GM06990 (cell line): ENCODE measurements at places on chromosomes 4 and X.
A peak's percentile ranks its signal among the peaks of the same experiment; 100 is the strongest.

DNA sequence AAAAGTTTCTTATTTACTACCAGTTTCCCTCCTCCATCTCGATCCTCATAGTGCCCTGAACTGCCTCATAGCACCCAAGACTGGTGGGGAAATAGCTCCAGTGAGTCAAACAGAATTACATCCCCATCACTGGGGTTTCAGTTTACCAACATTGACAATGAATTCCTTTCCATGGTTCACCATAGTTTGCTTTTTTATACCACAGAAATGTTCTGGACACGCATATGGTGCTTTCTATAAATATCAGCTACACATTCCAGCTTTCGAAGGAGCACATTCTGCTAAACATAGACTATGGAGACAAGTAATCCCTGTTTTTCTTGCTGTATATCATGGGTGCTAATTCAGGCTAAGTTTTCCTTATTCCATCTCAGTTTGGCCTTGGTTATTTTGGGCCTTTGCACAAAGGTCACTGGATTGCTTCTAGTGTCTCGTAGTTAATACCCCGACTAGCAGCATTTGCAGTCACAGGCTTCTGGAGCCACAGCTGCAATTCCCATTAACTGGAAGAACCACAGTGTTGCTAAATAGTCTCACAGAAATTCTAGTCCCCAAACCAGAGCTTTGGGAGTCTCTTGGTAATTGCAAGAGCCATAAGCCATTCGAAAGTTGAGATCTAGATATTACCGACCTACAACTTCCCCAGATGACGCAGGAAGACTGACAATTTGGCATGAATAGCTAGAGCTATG is 53.4 kb upstream of the TRPC3 start:
- no peak for DNase-seq

- no peak for DNase-seq
Measured at GRCh38 chrX:37942170-37942569, 64.2 kb upstream of the SYTL5 start.

GRCh38 chr4:89114100-89114499 is 2.8 kb downstream of the TIGD2 start:
- DNase-seq: no peak

DNA sequence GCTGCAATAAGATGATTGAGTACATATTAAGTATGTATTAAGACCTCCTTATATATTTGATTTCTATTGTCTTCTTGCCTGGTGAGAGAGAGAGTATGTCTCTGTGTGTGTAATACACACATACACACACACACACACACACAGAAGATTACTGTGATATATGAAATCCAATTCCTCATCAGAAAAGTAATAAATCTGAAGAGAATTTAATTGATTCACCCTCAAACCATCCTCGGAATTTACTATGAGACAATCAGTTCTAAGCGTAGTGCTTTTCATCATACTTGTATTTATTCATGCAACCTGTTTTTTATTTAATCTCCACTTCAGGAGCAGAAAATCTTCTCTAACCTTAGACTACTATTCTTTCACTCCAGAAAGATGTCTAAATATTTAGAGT is 62.3 kb upstream of the TLL1 start:
- no peak for DNase-seq

GRCh38 chr4:98199247-98199646 is 56.0 kb upstream of the STPG2 start:
- DNase-seq: no peak

GRCh38 chr4:22984390-22984789 is 291.7 kb downstream of the GBA3 start:
- no peak for DNase-seq

DNA sequence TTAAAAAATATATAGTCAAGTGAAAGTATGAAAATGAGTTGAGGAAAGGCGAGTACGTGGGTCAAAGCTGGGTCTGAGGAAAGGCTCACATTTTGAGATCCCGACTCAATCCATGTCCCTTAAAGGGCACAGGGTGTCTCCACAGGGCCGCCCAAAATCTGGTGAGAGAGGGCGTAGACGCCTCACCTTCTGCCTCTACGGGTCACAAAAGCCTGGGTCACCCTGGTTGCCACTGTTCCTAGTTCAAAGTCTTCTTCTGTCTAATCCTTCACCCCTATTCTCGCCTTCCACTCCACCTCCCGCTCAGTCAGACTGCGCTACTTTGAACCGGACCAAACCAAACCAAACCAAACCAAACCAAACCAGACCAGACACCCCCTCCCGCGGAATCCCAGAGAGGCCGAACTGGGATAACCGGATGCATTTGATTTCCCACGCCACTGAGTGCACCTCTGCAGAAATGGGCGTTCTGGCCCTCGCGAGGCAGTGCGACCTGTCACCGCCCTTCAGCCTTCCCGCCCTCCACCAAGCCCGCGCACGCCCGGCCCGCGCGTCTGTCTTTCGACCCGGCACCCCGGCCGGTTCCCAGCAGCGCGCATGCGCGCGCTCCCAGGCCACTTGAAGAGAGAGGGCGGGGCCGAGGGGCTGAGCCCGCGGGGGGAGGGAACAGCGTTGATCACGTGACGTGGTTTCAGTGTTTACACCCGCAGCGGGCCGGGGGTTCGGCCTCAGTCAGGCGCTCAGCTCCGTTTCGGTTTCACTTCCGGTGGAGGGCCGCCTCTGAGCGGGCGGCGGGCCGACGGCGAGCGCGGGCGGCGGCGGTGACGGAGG is at the start of gene FMR1:
FMR1 (plus strand) TSS at position 728 of the 831 bp plus-strand sequence. CDS start 261 bp downstream, outside the sequence.
- peak; percentile 93 for DNase-seq

DNA sequence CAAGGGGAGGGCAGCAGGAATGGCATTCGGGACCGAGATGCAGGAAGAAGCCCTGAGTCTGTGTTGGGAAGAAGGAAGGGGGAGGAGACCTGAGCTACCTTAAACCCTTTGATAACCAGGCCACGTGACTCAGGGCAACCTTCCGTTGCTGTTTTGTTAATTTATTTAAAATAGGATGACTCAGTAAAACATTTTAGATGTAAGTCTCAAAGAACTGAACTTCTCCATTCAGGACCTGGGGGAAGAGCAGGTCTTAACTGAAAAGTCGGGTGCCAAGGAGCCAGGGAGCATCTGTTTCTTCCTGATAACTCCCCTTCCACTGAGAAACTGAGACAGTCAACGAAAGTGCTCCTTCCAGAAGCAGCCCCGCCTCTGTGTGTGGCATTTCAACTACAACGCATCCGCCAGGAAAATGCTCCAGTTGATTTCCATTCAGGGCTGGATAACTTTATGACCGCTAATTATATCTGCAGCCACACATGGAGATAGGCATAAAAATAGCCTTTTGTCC is 88.0 kb downstream of the IRF2 start:
- no peak for DNase-seq

GRCh38 chr4:173506597-173507211 is 23.3 kb downstream of the HAND2 start:
- DNase-seq: no peak

GRCh38 chr4:8030121-8030781 is 90.6 kb upstream of the AFAP1 start:
- DNase-seq: no peak

GRCh38 chr4:10281996-10282395 is 165.4 kb upstream of the WDR1 start:
- no peak for DNase-seq

DNA sequence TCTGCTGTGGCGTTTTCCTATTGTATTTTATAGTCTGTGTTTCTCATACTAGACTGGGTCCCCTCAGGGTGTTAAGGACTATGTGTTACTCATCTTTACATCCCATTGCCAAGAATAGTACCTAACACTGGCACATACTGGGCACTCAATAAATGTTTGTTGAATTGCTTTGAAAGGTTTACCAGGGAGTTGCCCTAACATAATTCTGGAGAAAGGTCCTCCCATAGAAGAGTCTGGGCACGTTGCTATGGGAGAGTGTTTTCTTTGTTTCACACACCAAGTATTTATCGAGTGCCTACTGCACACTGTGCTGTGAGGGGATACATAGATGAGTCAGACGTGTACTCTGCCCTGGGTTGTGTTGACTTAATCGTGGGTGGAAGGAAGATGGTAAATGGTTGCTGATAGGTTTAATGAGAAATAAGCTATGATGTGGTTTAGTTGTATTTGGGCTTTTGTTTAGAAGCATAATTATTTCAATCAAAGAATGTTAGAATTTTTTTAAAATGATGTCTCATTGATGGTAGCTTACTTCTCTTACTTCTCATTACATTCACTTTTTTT is 42.9 kb downstream of the AFF1 start:
- no peak for DNase-seq

- no peak for DNase-seq
Measured at GRCh38 chr4:6349896-6350603, 80.4 kb downstream of the WFS1 start.

GRCh38 chrX:26778320-26778888 is 562.4 kb downstream of the MAGEB5 start:
- DNase-seq: no peak

- DNase-seq: no peak
Measured at GRCh38 chr4:153159728-153160221, 44.5 kb upstream of the TRIM2 start.

DNA sequence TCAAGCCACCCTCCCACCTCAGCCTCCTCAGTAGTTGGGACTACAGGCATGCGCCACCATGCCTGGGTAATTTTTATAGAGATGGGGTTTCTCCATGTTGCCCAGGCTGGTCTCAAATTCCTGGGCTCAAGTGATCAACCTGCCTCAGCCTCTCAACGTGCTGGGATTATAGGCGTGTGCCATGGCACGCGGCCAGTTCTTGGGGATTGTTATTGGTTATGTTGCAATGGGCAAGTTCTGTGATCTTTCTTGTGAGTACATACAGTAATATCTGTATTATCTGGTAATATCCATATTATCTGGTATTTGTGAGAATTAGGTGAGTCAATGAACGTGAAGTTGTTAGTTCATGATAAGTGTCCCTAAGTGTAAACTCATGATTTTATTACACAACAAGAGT is 90.3 kb upstream of the TBL1X start:
- DNase-seq: no peak
